ENCODE measurements at places on chromosomes 2 and 18. TPM values are rescaled to one million over a fixed set of nuclear protein-coding genes. Genes with fewer than 3 reads are reported as not detected.
A peak's percentile ranks its signal among the peaks of the same experiment; 100 is the strongest.

- H3K27me3 ChIP-seq: no peaks in the 10 kb centered on the region
- no peaks in the 10 kb centered on the region for H3K36me3 ChIP-seq
- H3K4me3 ChIP-seq: no peak overlapping the region
- no peak for DNase-seq
Observed at GRCh38 chr18:9911226-9911625, 2.6 kb upstream of the VAPA start.

GRCh38 chr18:49364821-49365220, 95.6 kb downstream of the DYM start:
- H3K4me1 ChIP-seq: no peaks in the 10 kb centered on the region
- no peak for DNase-seq
- no peak overlapping the region for H3K4me3 ChIP-seq
- no peak overlapping the region for H3K27ac ChIP-seq

DNA sequence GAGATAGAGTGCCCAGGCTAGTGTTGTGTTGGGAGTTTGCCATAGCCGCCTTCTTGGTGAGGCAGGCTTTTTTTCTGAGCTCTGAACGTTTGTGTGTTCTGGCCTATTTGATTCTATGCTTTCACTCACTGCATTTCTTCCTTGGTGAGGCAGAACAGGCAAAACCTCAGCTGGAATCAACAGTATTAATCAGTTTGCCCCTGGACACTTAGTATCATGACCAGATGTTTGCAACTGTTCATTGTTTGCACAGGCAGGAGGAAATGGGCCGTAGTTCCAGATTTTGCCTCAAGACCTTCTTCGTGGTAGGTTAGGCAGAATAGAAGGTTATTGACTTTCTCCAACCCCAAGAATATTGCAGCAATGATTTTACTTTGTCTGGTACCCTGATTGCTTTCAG, 218.1 kb upstream of the RASGRP3 start:
- H3K27ac ChIP-seq: no peak overlapping the region
- no peaks in the 10 kb centered on the region for H3K27me3 ChIP-seq
- DNase-seq: no peak
- no peaks in the 10 kb centered on the region for H3K4me1 ChIP-seq
- no peak overlapping the region for H3K4me3 ChIP-seq
- no peaks in the 10 kb centered on the region for H3K36me3 ChIP-seq

UPP2 gene
- total RNA-seq: not detected

DNA sequence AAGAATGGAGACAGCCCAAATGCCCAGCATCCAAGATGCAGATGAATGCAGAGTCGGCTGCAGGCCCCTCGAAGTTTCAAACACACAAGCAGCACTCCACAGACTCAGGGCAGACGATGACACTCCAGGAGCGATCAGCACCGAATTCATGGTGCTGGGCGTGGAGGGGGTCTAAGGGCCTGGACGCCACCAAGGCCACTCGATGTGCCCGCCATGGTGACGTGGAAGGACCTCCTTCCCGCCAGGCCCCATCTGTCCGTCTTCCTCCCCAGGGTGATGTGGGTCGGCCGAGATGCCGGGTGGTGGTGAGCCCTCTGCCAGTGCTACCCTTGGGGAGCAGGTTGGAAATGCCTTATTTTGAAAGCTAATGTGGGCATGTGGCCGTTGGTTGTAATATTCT, 9.4 kb downstream of the KIF1A start:
- no peaks in the 10 kb centered on the region for H3K36me3 ChIP-seq
- no peak overlapping the region for H3K27ac ChIP-seq
- H3K27me3 ChIP-seq: no peaks in the 10 kb centered on the region
- H3K4me3 ChIP-seq: no peak overlapping the region
- H3K4me1 ChIP-seq: no peaks in the 10 kb centered on the region

GRCh38 chr2:58553937-58554336, 312.8 kb upstream of the FANCL start:
- H3K4me3 ChIP-seq: no peak overlapping the region
- no peaks in the 10 kb centered on the region for H3K36me3 ChIP-seq
- no peaks in the 10 kb centered on the region for H3K27me3 ChIP-seq
- no peaks in the 10 kb centered on the region for H3K4me1 ChIP-seq
- DNase-seq: peak; percentile 7

ADRA2B gene
- total RNA-seq: 0.47 TPM

DNA sequence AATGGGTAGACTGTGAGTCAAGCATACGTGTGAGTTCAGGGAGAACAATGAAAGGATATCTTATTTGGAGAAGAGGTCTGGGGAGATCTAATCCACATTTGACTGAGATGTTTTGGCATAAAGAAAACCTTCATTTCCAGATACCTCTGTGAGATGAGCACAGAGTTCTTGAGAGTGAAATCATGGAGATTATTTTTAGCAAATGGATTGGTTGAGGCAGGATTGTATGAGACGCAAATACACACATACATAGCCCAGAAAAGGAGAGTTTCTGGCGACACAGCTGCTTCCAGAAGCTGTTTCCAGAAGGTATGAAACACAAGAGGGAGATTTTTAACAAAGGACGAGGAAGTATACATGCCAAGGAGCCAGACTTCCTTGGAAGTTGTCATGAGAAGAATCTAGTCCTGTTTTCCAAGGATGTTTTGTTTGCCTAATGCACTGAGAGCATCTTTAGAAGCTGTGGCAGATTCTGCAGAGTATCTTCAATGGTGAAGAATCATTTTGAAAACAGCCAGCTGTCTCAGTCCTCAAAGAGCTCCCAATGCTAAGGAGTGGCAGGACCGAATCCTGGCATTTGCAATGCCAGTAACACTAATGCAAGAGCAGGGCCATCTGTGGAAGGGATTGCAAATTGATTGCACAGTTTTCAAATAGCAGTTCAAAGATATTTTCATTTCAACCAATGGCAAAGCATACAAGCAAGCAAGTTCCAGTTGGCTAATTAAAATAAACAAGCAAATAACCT, 177.2 kb downstream of the SETBP1 start:
- H3K4me1 ChIP-seq: no peaks in the 10 kb centered on the region
- no peak overlapping the region for H3K27ac ChIP-seq
- DNase-seq: no peak
- no peak overlapping the region for H3K4me3 ChIP-seq
- no peaks in the 10 kb centered on the region for H3K27me3 ChIP-seq
- no peaks in the 10 kb centered on the region for H3K36me3 ChIP-seq

DNA sequence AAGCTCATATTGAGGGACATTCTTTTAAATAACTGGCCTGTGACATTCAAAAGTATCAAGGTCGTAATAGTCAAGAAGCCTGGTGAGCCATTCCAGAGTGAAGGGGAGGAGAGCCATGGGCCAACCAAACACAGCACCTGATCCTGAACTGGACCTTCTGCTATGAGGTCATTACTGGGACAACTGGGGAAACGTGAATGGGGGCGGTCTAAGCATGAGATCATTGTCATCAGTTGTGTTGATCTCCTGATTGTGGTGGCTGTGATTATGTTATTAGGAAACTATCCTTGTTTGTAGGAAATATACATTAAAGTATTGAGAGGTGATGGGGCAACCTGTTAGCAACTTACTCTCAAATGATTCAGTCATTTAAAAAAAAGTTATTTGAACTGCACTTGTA, 79.3 kb downstream of the FBXO15 start:
- no peaks in the 10 kb centered on the region for H3K4me1 ChIP-seq
- H3K27me3 ChIP-seq: peaks cover 20% of the 10 kb centered on the region
- no peak overlapping the region for H3K27ac ChIP-seq

DNA sequence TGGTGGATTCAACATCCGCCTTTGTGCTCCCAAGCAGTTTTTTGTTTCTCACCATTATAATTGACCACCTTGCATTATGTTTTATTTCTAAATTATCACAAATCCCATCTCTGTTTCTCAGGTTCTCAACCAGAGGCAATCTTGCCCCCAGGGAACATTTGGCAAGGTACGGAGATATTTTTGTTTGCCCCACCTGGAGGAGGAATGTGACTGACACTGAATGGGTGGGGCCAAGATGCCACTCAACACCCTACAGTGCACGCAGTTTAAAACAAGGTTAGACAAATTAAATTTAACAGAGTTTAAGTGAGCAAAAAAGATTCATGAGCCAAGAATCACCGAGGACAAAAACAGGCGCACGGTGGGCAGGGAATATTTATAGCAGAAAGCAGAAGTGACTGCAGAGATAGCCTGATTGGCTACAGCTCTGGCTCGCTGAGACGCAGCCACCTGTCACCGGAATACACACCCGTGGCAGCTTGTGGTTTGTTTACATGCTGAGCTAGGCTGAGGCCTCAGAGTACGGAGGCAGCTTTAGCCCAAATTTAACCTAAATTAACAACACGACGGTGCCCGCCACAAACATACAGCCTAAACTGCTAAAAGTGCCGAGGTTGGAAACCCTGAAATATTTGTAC, 150.0 kb upstream of the ALKAL2 start:
- no peaks in the 10 kb centered on the region for H3K4me1 ChIP-seq
- no peaks in the 10 kb centered on the region for H3K36me3 ChIP-seq
- no peak overlapping the region for H3K27ac ChIP-seq

DNA sequence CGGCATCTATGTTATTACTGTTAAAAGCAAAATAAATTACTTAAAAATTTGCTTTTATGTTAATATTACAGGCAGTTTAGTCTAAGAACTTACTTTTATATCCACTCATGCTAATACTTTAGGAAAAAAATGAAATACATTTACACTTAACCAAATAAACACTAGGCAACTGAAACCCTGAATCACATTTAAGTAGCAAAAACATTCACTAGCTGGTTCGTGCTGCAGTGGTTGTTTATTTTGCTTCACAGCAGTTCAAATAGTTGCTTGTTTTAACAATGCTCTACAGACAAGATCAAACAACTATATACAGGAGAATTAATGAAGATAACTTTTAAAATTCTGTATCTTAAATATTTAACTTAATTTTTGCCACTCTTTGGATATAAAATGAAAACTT, 60.8 kb downstream of the ABCG8 start:
- H3K4me1 ChIP-seq: no peaks in the 10 kb centered on the region
- H3K36me3 ChIP-seq: peaks cover 65% of the 10 kb centered on the region
- no peak overlapping the region for H3K27ac ChIP-seq
- no peaks in the 10 kb centered on the region for H3K27me3 ChIP-seq

TMEM163 gene
- total RNA-seq: 0.12 TPM

GRCh38 chr2:212213191-212213590, 325.4 kb downstream of the ERBB4 start:
- no peaks in the 10 kb centered on the region for H3K27me3 ChIP-seq
- DNase-seq: no peak

FAP gene
- not detected for total RNA-seq

DNA sequence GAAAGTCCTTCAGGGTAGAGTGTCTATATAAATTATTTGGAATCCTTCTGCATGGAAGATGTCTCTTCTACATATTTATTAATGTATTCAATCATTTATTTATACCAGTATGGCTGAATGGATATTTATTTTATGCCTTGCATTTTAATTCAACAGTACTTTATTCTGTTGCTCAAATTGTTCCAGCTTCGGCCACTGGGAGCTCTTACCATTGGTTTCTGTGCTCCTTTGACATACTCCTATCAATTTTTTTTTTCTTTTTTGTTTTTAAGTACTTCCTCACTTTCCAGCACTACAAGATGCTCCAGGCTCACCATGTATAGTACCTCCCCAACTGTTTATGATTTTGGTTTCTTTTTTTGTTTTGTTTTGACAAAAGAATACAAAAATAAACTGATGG, 39.4 kb upstream of the WIPF1 start:
- no peak overlapping the region for H3K4me3 ChIP-seq
- no peak for DNase-seq
- no peaks in the 10 kb centered on the region for H3K4me1 ChIP-seq
- H3K27me3 ChIP-seq: no peaks in the 10 kb centered on the region
- H3K36me3 ChIP-seq: no peaks in the 10 kb centered on the region
- H3K27ac ChIP-seq: no peak overlapping the region

CDH7 gene
- not detected for total RNA-seq

DNA sequence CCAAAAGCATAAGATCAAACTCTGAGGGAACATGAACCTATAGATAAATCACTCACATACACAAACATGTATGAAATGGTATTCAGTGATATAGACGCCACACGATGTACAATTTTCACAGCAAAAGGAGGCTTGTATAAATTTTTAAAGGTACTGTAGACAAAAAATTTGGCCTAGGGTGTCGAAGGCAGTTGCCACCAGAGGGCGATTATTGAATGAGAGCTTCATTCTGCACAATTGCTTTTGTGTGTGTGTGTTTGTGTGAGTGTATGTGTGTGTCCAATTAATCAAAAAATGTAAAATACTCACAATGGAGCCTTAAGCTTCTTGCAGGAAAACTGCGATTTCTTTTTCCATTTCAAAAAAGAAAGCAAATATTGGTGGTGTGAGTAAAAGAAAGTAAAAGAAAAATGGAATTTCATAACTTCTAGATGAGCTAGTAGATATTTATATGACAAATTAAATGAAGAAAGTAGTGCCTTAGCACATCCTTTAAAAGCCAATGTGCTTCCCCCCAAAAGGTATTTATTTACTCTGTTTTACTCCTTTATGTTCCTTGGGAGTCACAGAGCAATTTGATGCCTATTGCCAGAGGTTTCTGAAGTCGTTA, 800.1 kb downstream of the SATB2 start:
- H3K27ac ChIP-seq: no peak overlapping the region
- H3K27me3 ChIP-seq: no peaks in the 10 kb centered on the region
- no peaks in the 10 kb centered on the region for H3K4me1 ChIP-seq
- no peaks in the 10 kb centered on the region for H3K36me3 ChIP-seq
- DNase-seq: peak; percentile 28
- H3K4me3 ChIP-seq: no peak overlapping the region

GRCh38 chr18:2508678-2509077, 62.6 kb downstream of the METTL4 start:
- no peaks in the 10 kb centered on the region for H3K4me1 ChIP-seq
- H3K27me3 ChIP-seq: no peaks in the 10 kb centered on the region
- DNase-seq: no peak
- H3K4me3 ChIP-seq: no peak overlapping the region
- H3K36me3 ChIP-seq: no peaks in the 10 kb centered on the region

DNA sequence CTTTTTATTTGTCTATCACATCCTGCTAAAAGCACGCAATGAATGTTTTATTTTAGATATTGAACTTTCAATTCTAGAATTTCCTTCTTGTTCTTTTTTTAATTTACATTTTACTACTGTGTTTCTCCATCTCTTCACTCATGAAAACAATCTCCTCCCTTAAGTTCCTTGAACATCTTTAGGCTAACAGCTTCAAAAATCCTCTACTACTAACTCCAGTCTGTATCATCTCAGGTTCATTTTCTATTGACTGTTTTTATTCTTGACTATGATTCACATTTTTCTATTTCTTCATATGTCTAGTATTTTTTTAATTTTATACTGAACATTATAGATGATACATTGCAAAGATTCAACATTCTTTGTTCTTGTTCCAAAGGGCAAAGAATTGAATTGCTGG, 79.2 kb upstream of the NCK2 start:
- no peaks in the 10 kb centered on the region for H3K4me1 ChIP-seq
- no peaks in the 10 kb centered on the region for H3K27me3 ChIP-seq

GRCh38 chr2:69453475-69454129, 16.4 kb upstream of the NFU1 start:
- H3K36me3 ChIP-seq: no peaks in the 10 kb centered on the region
- no peaks in the 10 kb centered on the region for H3K4me1 ChIP-seq
- no peak overlapping the region for H3K27ac ChIP-seq
- H3K4me3 ChIP-seq: no peak overlapping the region

- DNase-seq: no peak
- H3K4me3 ChIP-seq: no peak overlapping the region
- no peak overlapping the region for H3K27ac ChIP-seq
- no peaks in the 10 kb centered on the region for H3K4me1 ChIP-seq
Observed at GRCh38 chr2:19435815-19436214, 77.4 kb upstream of the OSR1 start.

GRCh38 chr2:237657063-237657462, 29.7 kb downstream of the LRRFIP1 start:
- no peak overlapping the region for H3K4me3 ChIP-seq
- H3K4me1 ChIP-seq: no peaks in the 10 kb centered on the region
- no peaks in the 10 kb centered on the region for H3K36me3 ChIP-seq
- H3K27ac ChIP-seq: no peak overlapping the region

- no peak for DNase-seq
- no peak overlapping the region for H3K27ac ChIP-seq
- no peaks in the 10 kb centered on the region for H3K4me1 ChIP-seq
- H3K36me3 ChIP-seq: no peaks in the 10 kb centered on the region
Observed at GRCh38 chr18:29123706-29124530, 947.0 kb upstream of the CDH2 start.
